Endothelial cell (in vitro differentiated cells): ENCODE measurements at places on chromosomes 11 and 22.

GRCh38 chr11:122229481-122230384 is 113.7 kb upstream of the BLID start:
- DNase-seq = peak; percentile 62

GRCh38 chr11:44578279-44578678 is 12.8 kb downstream of the CD82 start:
- no peak for DNase-seq

- no peak for DNase-seq
These were observed 728 bp downstream of the CTTN start for GRCh38 chr11:70398834-70399680.

GRCh38 chr11:58616594-58616993 is 5.9 kb upstream of the CNTF start:
- no peak for DNase-seq

GRCh38 chr11:126350836-126351235 is 4.7 kb upstream of the ST3GAL4 start:
- DNase-seq = no peak

DNA sequence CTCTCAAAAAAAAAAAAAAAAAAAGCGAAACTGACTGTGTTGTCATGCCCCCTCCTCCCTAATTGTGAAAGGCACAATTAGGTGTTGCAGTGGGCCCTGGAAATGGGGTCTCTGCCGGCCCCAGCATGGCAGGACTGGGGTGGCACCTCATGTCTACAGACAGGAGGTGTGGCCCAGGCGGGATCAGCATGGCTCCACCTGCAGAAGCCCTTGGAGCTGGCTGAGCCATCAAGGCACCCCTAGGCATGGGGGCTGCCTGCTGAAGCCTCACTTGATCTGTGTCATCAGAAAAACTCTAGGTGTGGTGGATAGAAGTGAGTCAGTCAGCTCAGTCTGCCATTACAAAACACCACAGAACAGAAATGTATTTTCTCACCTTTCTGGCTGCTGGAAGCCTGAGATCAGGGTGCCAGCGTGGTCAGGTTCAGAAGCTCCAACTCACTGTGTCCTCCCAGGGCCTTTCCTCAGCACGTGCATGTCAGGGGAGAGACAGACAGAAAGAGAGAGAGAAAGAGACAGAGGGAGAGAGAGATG is 10.1 kb upstream of the B4GALNT4 start:
- no peak for DNase-seq
